ENCODE measurements at places on chromosomes 7 and 10.

DNA sequence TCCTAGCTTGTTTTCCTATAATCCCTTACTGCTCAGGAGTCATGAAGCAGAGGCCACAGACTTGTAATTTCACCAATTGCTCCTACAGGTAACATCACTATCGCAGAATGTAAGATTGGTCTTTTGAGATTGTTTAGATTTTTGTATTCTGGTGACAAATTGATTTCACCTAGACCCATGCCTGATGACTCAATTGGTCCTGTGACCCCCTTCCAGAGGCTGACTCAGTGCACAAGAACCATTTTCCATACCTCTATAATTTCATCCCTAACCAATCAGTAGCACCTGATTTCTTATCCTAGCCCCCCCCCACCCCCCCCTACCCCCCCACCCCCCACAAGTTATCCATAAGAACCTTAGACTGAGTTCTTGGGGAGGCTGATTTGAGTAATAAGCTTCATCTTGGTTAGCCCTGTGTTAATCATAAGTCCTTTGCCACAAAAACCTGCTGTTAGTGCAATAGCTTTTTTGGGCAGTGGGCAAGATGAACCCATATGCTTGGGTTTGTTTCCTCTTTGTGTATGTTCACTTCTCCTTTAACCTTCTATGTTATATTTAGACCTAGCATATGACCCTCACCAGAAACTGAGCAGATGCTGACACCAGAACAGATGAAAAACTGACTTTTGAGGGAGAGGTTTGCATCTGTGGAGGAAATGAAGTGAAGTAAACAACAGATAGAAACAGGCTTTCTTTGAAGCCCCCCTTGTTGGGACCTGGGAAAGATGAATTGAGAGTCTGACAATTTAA lies 187.1 kb downstream of the KIF20B start:
- DNase-seq, result no peak

GRCh38 chr7:100061518-100062193 lies 12.1 kb downstream of the ZSCAN21 start:
- DNase-seq, result no peak

GRCh38 chr10:47027784-47028260 lies 116.6 kb downstream of the PTPN20 start:
- no peak for DNase-seq

DNA sequence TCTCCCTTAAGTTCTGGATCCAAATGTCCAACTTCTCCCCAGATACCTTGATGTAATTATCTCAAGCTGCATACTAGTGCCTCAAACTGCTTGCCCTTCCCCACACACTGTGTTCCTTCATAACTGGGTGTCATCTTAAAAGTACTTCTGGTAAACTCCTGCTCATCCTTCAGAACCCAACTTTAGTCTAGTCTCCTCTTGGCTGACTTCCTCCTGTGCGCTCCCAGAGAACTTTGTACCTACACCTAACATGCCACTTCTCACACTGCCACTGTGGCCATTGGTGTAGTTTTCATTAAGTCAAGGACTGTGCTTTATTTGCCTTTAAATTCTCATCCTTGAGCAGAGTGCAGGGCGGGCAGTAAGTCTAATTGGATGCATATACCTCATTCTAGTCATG lies 575.2 kb upstream of the GALNT17 start:
- no peak for DNase-seq
